Gastroesophageal sphincter (tissue), 4 donors: ENCODE measurements at places on chromosomes 7 and 10.

- ATAC-seq, result no peak
Observed at GRCh38 chr7:8480527-8480926, 47.1 kb downstream of the NXPH1 start.

GRCh38 chr10:13555884-13556510, 27.2 kb upstream of the BEND7 start:
- no peak for ATAC-seq

GRCh38 chr10:117488004-117488403, 54.5 kb upstream of the EMX2 start:
- ATAC-seq, result no peak

DNA sequence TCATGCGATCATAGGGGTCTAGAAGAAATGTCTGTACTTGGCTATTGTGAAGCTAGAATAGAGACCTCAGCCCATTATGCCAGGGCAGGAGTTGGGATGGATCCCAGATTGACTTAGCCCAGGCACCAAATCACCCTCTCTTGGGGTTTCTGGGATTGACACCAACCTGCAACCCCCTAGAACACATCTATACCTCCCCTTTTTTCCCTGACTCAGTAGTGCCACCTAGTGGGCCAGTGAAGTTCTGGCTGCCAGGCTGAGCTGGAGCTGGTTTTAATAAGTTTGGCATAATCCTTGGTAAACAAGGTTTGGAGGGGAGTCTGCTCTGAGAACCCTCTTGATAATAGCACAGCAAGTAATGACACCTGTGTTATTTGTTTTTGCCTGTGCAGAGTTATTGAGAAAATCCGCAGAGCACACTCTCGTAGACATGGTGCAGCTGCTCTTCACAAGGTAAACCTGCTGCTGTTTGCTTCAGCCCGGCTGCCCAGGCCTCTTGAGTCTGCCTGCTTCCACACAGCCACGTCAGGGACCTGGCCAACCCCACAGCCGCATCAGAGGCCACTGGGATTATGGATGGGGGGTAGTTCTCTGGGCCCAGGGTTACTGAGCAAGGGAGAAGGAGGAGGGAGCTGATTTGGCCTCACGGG, 43.3 kb upstream of the NFKB2 start:
- peak; percentile 61 for ATAC-seq

DNA sequence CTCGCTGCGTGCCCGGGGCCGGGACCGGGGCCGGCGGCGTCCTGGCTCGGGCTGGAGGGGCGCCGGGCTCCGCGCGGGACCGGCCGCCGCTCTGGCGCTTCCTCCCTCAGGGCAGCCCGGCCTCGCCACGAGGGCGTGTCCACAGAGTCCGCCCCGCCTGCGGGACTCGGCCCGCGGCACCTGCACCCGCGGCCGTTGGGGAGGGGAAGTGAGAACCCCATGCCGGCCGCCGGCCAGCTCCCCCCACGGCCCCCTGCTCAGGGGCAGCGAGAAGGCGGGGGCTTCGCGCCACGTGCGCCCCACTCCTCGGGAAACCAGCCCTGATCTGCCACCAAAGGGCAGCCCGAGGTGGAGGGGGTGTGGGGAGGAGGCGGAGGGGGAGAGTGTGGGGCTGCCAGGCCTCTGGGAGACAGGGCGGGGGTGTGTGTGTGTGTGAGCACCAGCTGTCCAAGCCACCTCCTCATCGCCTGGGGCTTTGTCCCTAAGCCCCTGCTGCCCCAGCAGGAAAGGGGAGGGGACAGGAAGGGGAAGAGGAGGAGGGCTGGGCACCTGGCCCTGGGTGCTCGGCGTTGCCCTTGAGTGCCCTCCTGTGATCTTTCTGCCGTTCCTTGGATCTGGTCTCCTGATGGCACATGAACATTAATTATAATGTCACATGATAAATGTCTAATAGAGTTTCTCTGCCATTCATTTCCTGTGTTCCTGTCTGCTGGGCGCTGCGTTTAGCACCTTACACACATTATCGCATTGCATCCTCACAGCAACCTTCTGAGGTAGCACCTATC, at the start of gene PIK3AP1:
Gene PIK3AP1 (minus strand): TSS at position 93 of the 785 bp plus-strand sequence. CDS start 120 bp downstream, outside the sequence.
- peak; percentile 79 for ATAC-seq

DNA sequence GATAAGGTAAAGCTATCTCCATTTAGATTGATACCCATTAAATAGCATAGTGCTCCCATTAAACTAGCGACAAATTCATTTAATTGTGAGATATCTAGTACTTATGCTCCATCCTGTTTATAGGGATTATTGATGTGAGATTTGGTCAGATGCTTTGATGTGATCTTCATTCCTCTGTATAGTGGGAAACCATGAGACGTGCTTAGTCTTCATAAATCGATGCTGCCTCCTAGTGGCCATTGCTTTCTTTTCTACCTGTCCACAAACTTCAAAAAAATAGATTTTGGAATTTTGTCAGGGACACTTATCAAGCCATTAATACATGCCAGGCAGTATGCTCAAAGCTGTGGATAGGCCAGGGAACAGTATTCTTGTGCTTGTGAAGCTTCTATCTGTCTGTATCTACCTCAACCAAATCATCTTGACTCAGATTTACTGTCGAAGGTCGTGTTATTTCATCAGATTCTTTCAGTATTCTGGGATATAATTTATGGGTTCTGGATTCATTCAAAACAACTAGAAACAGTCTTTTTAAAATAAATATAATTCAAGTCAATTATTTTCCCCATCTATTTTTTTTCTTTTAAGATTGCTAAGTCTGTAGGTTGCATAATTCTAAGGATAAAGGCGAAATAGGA, 12.0 kb downstream of the LSM8 start:
- ATAC-seq, result peak; percentile 77

GRCh38 chr10:107701943-107702342, 537.4 kb upstream of the SORCS1 start:
- no peak for ATAC-seq

DNA sequence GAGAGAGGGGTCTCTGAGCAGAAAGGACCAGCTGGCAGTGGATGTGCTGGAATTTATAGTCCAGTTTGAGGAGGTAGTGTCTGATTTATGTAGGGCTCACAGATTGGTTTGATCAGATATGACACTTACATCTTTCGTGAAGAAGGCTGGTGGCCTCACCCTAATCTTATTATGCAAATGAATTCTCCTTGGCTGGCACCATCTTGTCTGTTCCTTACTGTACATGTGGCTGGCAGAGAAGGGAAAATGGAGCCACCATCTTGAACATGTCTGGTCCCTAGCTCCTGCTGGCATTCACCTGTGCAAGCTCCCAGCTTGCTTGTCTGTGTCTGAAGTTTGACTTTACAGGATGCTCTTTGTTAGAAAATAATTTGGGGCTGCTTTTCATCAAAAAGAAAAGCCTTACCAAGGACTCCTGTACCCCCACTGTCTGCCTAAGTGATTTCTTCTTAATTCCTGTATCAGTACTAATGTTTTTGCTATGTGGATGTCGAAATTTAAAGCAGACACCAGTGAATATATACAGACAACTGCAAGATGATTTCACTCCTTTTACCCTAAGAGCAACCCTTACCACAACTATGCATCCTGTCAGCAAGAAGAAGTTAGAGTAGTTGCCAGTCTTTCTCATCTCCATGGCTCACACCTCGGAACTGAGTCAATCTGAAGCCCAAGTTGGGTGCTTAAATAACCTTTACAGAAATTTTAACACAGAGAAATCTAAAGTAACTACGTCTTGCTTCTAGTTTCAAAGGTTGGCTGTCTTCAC, 322.0 kb upstream of the SEMA3D start:
- no peak for ATAC-seq

GRCh38 chr10:28984431-28984830, 304.4 kb upstream of the LYZL1 start:
- peak; percentile 96 for ATAC-seq

DNA sequence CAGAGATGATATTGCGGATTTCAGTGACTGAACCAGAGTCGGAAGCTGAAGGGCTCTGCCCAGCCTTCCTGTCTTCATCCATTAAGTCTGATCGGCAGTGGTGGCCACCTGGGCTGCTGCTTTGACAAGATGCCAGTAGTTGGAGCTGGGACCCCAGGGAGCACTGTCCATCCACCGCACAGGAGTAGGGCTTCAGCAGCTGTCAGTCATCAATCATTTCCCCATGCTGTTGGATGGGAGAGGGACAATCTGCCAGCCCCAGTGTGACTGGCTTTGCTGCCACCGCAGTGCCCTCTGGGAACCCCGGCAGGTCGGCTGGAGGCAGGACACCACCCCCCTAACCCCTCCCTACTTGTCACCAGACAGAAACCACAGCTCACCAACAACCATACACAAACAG, 23.0 kb upstream of the GPR146 start:
- ATAC-seq, result no peak

GRCh38 chr7:114153700-114154099, 234.9 kb upstream of the PPP1R3A start:
- ATAC-seq, result no peak

DNA sequence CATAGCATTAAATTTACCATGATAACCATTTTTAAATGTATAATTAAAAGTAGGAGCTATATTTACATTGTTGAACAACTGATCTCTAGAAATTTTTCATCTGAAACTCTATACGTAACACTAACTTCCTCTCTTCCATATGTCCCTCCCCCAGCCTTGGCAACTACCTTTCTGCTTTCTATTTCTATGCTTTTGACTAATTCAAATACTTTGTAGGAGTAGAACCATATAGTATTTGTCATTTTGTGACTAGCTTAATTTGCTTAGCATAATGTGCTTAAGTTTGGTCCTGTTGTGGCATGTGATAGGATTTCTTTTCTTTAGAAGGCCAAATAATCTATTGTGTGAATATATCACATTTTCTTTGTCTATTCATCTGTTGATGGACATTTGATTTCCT, 225.3 kb upstream of the POT1 start:
- no peak for ATAC-seq

- ATAC-seq, result no peak
Observed at GRCh38 chr7:691361-692045, 35.0 kb upstream of the DNAAF5 start.

GRCh38 chr7:107902381-107902780, 11.4 kb downstream of the DLD start:
- ATAC-seq, result no peak

DNA sequence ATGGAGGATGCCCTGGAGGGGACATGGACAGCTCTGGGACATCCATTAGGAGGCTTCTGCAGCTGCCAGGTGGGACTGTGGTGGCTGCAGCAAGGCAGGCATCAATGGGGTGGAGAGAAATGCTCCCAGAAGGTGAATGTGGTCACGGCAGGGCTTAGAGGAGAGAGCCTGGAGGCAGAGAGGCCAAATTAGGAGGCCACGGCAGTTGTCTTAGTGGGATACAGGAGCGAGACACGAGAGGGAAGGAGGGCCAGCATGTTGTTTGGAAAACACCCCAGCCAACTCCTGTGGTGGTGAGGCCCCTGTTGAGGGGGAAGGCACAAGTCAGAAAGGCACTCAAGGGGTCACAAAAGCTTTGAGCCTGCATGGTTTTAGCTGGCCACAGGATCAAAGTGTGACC, 14.6 kb upstream of the ECHDC3 start:
- ATAC-seq, result no peak

DNA sequence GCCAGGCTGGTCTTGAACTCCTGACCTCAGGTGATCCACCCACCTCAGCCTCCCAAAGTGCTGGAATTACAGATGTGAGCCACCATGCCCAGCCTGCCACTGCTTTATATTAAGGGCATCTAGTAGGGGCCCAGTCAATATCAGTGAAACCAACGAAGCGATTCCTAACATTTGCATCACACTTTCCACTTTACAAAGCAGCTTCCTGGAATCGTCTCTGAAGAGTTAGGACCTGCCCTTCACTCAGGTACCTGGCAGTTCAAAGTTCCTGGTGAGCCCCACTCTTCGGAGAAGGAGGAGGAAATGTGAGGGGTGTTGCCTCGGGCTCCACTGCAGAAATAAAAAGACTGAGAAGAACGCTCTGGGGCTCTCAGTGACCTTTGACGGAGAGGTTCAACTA, 31.1 kb upstream of the EZH2 start:
- ATAC-seq, result no peak

DNA sequence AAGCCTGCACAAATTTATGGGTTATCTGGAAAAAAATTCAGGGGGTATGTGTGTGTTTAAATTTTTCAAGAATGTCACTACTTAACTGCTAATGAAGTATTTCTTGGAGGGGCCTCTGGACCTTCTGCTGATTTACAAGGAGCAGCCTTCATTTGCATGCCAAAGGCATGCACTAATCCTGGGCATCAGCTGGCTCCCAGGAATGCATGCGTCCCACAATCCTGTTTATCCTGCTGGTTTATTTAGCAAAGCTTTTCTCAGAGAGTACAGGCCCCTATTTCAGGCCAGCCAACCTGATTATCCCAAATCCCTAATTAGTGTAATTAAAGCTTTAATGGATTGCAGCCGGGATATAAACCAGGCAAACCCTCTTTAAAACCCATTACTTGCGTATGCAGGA, 170.4 kb downstream of the TAX1BP1 start:
- no peak for ATAC-seq

DNA sequence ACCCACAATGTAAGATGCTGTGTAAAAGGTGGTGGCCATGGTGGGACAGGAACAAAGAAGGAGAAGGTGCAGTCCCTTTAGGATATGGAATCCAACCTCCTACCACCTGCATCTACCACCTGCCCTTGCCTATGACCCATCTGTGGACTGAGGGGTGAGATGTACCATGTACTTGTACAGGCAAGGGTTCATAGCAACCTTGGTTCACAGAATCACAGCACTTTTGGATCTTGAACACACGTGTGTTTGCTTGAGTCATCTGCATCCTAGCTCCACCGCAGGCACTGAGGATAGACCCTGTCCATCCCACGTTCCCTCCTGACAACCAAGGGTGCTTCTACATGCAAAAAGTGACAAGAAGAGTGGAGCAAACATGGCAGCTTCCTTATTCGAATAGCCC, 162.3 kb downstream of the GFRA1 start:
- no peak for ATAC-seq

GRCh38 chr10:69421611-69422308, 5.0 kb upstream of the TACR2 start:
- peak; percentile 95 for ATAC-seq

DNA sequence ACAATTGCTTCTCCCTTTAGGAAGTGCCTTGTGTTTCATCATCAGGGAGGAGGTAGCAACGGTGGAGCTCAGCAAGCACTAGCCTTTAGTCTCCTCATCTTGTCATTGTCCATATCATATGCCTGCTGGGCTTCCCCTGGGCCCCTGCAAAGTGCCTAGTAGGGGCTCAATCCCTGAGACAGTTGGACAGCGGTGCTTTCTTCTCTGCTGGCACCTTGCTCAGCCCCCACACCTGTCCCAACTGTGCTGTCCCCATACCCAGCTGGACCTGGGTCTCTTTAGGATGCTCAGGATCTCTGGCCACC, 5.5 kb downstream of the SMARCD3 start:
- ATAC-seq, result no peak

GRCh38 chr10:69577268-69578232, 4.3 kb upstream of the NEUROG3 start:
- ATAC-seq, result no peak

GRCh38 chr7:39688611-39689480, 65.5 kb downstream of the RALA start:
- no peak for ATAC-seq

GRCh38 chr7:120805636-120806388, 52.1 kb downstream of the TSPAN12 start:
- peak; percentile 36 for ATAC-seq

DNA sequence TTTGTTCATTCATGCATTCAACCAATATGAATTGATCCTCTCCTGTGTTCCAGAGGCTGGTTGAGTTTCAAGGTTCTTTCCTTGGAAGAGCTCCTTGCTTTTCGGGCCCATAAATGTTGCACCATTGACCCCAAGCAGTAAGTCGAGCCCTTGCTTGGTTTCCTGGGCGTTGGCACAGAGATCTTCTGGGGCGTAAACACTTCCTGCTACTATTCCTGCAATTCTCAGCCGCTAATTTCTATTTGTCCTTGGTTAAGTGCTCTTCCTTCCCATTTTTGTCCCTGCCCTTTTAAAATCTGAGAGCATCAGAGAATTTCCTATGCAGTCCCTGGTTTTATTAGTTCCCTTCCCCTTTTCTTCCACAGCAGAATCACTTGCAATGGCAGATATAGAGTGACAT, 44.1 kb upstream of the ADRB1 start:
- no peak for ATAC-seq
